ENCODE measurements at places on chromosomes 1 and 21.
A peak's percentile ranks its signal among the peaks of the same experiment; 100 is the strongest.

- peak; percentile 2 for DNase-seq
These were observed at the start of gene CLCA4 for GRCh38 chr1:86546787-86547221. Gene CLCA4 (plus strand): TSS chr1:86547078. CDS start chr1:86547120, 42 bp downstream.

GRCh38 chr1:115922801-115923200 is 53.5 kb upstream of the SLC22A15 start:
- DNase-seq, result no peak

- no peak for DNase-seq
These were observed 28.3 kb downstream of the ALPL start for GRCh38 chr1:21537511-21537931.

DNA sequence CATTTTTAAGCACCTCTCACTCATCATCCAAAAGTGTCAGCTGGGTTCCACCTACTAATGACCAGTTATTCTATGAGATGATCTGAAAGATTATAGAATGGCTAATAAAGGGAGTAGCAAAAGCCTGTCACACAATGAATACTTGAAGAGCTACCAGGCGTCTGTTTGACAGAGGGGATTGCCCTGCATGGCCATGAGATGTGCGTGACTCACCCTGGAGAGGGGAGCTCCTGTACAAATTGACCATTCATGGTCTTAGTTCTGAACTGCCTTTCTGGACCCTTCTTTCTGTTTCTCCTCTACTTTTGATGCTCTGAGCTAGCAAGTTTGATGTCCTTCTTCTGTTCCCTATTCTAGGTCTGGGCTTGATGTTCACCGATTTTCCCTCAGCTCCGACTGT is 85.2 kb upstream of the ABCD3 start:
- DNase-seq, result no peak

DNA sequence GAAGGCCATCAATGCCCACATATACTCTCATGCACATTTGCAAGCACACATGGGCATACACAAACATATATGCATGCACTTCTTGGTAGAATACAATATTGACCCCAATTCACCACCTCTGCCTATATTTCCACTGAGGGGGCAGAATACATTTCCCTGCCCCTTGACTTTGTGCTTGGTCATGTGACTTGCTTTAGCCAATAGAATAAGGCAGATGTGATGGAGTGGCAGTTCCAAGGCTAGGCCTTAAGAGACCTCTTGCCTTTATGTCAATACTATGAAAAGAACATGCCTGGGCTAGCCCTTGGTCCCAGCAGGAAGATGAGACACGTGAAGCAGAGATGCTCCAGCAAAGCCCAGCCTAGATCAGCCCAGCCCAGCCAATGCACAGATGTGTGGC is 66.0 kb upstream of the GRIK3 start:
- DNase-seq, result no peak

DNA sequence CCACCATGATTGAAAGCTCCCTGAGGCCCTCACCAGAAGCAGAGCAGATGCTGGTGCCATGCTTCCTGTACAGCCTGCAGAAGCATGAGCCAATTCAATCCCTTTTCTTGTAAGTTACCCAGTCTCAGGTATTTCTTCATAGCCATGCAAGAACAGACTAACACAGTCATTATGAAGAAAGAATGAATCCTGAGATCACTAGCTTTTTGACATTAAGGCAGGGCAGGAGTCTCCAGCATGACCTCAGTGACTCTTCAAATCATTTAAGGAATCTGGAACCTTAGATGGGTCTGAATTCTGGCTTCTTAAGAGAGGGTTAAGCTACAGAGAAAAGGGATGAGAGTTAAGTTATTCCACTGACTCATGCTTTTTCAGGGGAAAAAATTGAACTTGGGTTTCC is 79.0 kb downstream of the PTPN14 start:
- DNase-seq, result no peak

- no peak for DNase-seq
These were observed 267.4 kb downstream of the CAMTA1 start for GRCh38 chr1:7052701-7053100.

- DNase-seq, result no peak
These were observed 779 bp downstream of the SON start for GRCh38 chr21:33543505-33544129.

DNA sequence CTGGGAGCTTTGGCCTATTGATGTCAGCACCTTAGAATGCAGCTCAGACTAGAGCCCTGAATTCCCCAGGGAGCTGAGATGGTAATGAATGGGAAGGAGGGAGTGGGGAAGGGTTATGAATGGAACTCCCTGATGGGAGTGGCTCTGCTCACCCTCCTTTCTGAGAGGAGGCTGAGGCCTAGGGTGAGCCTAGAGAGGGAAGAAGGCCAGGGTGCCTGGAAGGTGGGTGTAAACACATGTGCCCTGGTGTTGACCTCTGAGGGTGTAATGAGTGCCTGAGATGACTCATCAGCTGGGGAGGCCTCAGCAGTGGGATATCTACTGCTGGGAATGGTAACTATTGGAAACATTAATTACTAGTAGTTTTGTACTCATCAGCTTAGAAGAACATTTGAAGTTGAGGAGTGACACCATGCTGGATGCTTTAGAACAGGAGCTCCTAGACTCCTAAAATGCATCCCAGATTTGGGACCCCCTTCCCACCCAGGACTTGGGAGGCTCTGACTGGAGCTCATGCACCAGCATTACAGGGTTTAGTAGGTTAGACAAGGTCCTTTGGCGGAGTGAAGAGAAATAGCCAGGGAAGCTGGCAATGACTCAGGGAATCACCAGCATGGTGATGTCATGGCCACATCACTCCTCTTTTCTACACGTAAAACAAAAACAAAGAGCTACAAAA is 16.0 kb upstream of the PIGV start:
- no peak for DNase-seq

- no peak for DNase-seq
These were observed 50.2 kb upstream of the VTCN1 start for GRCh38 chr1:117260761-117261423.

DNA sequence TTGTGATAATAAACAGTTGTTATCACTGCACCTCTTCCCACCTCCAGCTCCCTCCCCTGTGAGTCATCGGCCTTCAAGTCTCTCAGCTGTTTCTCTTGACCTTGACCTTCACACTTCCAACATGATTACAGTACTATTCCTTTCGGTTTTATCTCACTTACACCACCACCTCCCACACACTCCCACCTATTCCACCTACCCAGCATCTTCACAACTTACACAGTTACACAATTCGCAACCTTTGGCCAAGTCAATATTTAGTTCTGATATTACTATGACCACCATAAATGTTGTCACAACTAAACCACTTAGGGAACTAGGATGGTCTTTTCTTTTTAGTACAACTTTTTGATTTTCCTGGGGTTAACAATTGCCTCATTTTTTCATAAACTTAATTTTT is 60.2 kb downstream of the RIPK4 start:
- DNase-seq, result no peak

GRCh38 chr1:159821171-159821867 is 5.4 kb upstream of the SLAMF8 start:
- DNase-seq, result no peak

- no peak for DNase-seq
These were observed 253.5 kb upstream of the CACYBP start for GRCh38 chr1:174746024-174746808.

DNA sequence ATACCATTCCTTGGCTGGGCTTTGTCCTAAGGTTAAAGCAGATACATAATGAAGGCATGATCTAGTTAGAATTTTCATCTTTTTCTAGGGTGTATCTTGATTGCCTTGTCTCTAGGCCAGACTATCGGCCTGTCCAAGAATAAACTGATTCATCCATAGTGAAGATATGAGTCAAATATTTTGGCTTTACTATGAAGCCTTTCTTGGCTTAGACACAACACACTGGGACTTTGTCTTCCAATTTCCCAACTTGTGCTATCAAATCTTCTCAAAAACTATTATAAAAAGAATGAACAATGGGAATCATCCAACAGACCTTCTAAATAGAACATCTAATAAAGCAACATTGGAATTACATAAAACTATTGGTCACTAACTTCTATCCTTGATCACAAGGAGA is 64.8 kb downstream of the WARS2 start:
- DNase-seq, result no peak

Measured in urinary bladder (tissue), 4 donors.